ENCODE measurements at places on chromosomes 4 and X.

GRCh38 chr4:176031922-176032321, 33.7 kb upstream of the WDR17 start:
- no peak for DNase-seq

- DNase-seq: no peak
These were observed 885.0 kb upstream of the EPHA5 start for GRCh38 chr4:66555301-66555700.

- no peak for DNase-seq
These were observed 64.4 kb downstream of the SEPSECS start for GRCh38 chr4:25095837-25096236.

GRCh38 chr4:73817341-73817740, 19.1 kb upstream of the CXCL6 start:
- no peak for DNase-seq

DNA sequence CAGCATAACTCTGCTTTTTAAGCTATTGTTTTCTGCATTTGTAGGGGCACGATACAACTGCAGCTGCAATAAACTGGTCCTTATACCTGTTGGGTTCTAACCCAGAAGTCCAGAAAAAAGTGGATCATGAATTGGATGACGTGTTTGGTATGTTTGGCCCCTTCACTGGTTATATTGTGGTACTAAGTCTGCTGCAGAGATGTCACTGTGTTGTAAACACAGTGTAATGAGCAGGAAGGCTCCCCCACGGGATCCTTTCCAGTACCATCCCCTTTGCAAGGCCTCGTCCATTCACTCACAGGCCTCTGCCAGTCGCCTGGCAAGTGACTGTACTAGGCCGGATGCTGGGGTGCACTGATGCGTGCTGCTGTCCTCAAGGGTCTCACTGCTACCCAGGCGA, 13.8 kb downstream of the CYP4V2 start:
- DNase-seq: no peak

GRCh38 chr4:78057600-78058550, 752 bp downstream of the FRAS1 start:
- peak; percentile 28 for DNase-seq

DNA sequence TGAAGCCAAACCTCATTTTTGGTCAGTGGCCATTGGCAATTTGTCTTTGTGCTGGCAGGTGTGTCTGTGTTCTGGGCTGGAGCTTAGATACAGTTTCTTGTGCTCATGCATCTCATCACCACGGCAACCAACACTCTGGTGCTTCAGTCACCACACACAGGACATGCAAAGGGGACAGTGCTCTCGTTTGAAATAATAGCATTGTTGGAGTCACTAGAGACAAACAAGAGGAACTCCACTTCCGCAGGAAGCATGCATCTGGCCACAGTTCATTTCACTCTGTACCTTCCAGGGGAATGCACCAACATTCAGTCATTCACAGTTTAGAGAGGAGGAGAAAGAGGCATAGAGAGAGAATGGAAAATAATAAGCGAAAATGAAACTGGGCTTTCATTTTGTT, 267.4 kb downstream of the ANK2 start:
- peak; percentile 24 for DNase-seq

DNA sequence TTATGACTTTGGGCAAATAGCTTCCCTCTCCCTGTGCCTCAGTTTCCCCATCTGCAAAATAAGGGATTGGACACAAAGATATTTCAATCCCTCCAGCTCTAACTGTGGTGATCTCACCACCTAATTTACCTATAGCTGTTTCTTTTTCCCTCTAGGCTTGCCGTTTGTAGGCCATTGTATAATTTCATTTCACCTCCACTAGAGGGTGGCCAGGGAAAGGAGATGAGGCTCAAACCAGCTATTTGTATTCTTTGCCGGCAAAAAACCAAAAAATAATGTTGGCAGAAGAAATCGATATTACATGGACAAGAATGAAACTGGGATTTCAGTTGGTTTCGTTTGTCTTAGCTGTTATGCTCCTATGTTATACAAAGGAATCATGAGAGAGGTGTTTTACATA, 36.1 kb upstream of the DOCK11 start:
- no peak for DNase-seq

DNA sequence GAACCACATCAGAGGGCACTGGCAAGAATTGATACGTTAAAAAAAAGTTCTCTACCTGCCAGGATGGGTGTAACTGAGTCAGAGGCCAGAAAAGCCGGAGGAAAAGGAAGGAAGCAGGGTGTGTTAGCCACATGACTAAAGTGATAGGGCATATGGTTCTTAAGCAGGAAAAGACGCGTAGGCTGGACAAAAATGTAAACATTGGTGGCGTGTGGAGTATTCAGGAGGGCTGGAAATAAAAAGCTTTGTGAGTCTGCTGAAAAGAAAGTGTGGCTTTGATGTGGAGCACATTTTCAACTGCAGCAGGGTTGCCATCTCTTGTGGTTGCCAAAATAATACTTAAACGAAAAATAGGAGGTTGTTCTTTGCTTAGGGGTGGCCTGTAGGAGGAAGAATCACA, 186.5 kb upstream of the RPL34 start:
- peak; percentile 42 for DNase-seq

- no peak for DNase-seq
These were observed 28.3 kb upstream of the CLDN24 start for GRCh38 chr4:183350317-183351071.

- no peak for DNase-seq
These were observed 378.1 kb downstream of the PDGFC start for GRCh38 chr4:156593464-156593863.

- no peak for DNase-seq
These were observed 129.5 kb downstream of the KCTD8 start for GRCh38 chr4:44319129-44319528.

DNA sequence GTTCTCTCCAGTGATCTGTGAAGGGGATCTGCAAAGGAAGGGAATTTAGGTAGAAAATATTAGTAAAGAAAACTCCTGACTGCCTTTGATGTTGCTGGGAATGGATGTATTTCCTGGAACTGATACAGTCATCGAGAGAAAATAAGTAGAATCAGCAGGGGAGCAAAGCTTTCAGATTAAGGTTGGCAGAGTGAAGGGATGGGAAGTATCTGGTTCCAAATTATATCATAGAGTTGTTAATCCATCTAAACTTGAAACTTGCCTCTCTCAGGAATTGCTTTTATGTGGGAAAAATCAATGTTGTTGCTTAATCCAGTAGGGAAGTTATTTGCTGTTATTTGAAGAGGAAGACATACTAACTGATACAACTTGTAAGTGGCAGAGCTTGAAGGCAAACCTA, 19.3 kb downstream of the EPHA5 start:
- no peak for DNase-seq

GRCh38 chr4:10687526-10687925, 3.0 kb upstream of the CLNK start:
- DNase-seq: no peak

- DNase-seq: no peak
These were observed 590 bp upstream of the NAF1 start for GRCh38 chr4:163167333-163167626.

GRCh38 chrX:123581586-123581985, 151.3 kb downstream of the THOC2 start:
- no peak for DNase-seq

DNA sequence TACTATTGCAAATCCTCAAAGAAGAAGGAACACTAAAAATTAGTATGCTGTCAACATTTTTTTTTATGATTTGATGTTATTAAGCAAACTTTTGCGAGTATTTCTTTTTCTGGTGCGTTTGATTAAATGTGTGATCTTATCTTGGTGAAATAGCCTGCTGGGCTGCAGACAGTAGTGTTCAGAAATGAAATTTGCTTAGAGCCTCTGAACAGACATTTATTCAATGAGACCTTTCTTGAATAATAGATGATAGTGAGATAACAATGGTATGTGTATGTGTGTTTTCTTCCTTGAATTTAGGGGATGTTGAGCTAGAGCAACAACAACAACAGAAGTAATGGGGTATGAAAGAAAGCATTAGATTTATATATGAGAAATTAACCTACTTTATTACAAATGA, 12.7 kb downstream of the ADGRL3 start:
- no peak for DNase-seq

DNA sequence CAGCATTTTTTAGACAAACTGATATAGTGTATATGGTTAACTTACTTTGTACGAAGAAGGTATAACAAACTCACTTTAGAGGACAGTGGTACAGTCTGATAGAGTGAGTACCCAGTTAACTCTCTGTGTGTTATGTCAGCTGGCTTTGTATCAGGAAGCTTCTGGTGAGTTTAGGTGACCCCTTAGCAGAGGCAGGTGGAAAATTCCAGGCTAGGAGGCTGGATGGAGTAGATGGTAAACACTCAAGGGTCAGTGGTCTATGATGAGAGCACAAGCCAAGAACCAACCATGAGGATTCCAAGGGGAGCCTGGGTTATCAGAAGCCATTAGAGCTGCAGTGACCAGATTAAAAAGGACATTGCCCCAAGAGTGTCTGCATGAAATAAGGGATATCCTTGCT, 227.3 kb upstream of the CENPE start:
- DNase-seq: no peak

DNA sequence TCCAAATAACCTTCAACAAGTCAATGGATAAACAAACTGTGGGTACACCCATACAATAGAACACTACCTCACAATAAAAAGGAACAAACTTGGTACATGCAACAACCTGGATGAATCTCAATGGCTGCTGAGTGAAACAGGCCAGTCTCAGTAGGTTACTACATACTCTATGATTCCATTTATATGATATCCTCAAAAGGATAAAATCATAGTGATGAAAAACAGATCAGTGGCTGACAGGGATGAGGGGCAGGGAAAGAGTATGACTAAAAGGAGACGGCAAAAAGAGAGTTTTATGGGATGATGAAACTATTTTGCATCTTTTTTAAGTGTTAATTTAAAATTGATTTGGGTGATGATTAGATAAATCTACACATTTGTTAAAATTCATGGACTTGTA, 15.9 kb downstream of the KLHL8 start:
- no peak for DNase-seq

DNA sequence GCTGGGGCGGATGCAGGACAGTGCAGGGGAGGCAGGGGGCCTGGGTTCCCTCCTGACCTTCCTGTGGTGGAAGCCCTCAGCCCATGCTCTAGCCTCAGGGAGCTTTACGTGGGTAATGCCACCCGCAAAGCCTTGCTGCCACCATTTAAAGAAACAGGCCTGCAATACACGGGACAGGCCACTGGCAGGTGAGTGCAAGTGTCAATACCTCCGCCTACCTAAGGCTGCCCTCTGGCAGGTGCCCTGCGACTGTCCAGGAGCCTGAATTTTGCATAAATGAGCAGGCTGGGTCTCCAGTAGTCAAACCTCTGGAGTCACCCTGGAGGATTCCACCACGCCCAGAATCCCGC, 5.9 kb downstream of the CRMP1 start:
- no peak for DNase-seq

DNA sequence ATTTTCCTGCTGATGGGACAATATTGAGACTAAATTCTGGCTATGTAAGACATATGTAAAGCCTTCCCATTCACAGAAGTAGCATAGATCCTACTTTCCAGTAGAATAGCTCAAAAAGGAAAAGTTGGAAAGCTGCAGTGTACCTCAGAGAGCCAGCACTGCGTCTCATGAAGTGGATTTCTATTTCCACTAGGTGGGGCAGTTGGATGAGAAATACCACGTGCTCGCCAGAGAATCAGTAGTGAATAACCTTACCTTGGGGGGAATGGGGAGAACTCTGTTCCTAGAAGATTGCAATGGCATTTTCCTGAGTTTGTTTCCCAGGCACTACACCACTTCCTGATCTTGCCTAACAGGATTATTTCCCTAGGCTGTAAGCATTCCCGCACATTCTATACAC, 907.1 kb downstream of the FSTL5 start:
- DNase-seq: no peak

GRCh38 chr4:60081839-60082238, 1118.3 kb upstream of the ADGRL3 start:
- no peak for DNase-seq

DNA sequence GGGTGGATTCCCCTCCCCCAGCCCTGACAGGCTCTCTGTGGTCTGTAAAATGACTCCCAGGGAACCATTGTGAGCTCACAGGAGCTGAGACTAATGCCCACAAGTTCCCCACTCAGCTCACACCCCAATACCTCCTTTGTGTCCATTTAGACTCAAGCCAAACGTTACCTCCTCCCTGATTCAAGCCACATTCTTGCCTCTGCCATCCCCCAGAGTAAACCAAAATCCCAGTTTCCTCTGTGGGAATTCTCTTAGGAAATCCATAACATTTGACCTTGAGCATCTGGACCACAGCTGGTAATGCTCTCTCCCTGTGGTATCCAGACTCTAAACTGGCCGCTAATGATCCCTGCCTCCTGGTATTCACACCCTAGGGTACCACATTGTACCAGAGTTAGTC, 26.3 kb upstream of the KDM5C start:
- no peak for DNase-seq

- DNase-seq: no peak
These were observed 580.8 kb downstream of the IQCM start for GRCh38 chr4:149234798-149235197.

DNA sequence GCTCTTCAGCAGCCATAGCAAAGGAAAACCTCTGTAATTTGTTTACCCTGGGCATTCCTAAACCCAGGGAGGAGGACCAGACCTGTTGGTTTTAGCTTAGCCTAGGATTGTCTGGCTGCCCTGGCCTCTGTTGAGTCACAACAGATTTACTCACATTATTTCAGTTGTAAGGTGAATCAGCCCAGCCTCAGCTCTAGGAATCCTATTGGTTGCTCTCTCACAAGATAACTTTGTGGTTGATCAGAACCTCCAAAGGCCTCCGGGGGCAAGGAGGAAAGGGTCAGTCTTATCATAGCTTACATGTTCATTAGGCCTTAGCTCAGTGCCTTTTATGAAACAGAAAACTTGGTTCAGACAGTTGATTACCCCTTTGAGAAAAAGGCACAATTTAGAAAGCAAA, 41.0 kb downstream of the PDK3 start:
- DNase-seq: peak; percentile 43

- DNase-seq: no peak
These were observed 161.7 kb downstream of the EMCN start for GRCh38 chr4:100356172-100356571.

DNA sequence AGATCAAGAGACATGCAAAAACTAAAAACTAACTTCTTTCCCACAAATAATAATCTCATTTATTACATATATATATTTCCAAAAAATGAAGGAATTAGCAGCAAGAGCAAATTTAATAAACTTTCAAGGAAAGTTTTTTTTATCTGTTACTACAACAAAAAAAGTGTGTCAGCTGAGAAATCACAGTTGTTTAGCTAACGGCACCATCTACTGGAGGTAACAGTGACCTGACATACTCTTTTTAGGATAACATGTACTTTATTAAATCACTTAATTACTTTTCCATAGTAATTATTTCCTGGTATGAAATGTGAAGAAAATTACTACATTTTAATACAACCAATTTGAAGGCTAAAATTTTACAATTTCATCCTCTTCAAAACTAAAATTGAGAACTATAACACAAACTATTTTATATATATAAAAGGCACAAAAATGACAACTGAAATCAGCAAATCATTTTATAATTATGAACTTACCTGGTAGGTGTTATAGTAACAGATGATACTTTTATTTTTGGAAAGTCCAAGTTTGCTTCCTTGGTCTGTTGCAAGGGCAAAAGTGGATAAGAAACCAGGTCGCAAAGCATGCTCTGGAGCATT, 9.1 kb downstream of the LAMTOR3 start:
- DNase-seq: no peak

GRCh38 chr4:143234153-143234552, 49.4 kb downstream of the USP38 start:
- no peak for DNase-seq
